ENCODE measurements at places on chromosomes 6 and 20.

- DNase-seq = peak; percentile 87
These were observed 12.3 kb downstream of the MTCH1 start for GRCh38 chr6:36973647-36974046.

DNA sequence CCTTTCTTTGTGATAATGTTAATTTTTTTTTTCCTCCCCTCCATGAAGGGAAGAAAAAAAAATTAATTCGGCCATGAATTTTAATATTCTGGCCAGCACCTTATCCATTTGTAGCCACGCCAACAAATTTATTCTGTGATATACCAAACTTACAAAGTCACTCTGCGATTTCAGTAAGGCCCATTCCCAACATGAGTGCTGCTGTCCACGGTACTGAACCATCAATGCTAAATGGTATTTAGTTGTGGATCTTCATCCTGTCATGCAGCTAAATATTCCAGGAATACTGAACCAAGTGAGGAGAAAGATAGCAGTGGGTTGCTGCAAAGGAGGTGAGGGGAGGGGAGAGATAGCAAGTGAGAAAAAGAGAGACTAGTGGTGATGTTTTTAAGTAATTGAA, 19.5 kb upstream of the RSPH4A start:
- DNase-seq = no peak

- DNase-seq = no peak
These were observed 8.4 kb downstream of the CD40 start for GRCh38 chr20:46126440-46127056.

- DNase-seq = no peak
These were observed 899.0 kb downstream of the TFAP2A start for GRCh38 chr6:9515633-9516606.

DNA sequence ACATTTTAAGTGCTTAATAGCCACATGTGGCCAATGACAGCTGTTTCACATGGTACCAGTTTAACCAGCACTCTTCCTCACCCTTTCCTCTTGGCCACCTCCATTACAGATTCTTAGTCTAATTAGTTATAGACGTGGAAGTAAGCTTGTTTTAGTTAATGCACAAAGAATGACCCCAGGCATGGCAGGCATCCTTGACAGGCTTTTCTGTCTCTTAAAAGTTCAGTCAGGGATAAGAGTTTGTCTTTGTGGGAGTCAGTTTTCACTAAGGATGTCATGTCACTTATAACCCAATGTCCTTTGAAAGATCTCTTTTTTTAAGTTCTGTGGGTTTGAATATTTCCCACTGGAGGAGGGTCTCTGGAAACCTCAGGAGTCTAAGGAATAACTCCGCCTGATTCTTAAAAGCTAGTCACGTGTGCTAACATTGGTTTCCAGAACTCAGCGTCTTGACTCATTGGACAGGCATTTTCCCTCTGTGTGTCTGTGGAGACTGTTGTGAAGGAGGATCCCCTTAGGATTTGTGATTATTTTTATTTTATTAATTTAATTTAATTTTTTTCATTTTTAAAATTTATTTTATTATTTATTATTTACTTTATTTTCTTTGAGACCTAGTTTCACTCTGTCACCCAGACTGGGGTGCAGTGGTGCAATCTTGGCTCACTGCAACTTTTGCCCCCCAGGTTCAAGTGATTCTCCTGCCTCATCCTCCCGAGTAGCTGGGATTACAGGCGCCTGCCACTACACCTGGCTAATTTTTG, 171.4 kb downstream of the ZFAND3 start:
- no peak for DNase-seq

DNA sequence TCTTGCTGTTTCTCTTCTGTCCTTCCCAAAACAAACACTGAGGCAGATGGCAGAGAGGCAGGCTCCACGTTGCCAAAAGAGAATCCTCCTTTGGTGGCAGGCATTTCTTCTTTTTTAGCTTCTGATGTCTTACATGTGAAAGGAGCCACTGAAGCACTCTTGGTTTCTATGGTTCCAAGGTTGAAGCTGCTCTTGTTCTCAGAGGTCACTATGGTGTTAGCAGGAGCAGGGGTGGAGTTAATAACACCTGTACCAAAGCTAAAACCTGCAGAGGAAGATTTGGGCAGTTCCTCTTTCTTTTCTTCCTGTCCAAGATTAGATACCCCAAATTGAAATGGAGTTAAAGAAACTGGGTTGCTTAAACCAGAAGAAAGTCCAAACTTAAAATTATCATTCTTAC, 28.8 kb downstream of the FAM8A1 start:
- no peak for DNase-seq

DNA sequence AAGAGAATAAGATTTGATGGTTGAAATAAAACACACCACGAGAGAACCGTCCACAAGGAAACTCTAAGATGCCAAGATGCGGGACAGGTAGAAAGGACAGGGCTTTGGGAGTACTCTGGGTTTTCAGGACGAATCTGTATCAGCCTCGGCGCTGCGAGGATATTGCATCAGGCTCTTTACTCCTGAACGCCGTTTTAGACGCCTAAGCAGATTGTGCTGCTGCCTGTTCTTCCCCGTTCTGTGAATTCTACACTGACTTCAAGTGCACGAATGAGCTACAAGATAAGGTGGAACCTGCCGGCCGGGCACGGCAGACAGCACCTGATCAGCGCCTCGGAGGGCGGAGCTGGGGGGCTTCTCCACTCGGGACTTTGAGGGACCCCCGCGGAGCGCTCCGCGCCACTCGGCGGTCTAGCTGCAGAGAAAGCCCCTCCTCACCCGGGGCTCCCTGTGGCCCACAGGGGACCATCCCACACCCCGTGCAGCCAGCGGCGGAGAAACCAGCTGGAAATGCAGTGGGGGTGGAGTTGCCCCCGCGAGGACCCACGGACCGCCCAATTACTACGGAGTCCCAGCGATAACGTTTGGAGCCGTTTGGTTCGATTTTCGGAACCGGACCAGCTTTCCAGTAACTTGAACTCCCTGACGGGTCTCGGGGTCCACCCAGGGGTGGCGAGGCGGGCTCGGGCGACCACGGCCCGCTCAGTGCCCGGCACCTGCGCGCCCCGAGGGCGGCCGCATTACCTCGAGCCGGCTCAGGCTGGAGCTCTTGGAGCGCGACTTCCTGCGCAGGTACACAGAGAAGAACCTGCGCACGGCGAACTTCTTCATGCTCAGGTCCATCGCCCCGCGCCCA, 646 bp downstream of the RPS6KA2 start:
- DNase-seq = peak; percentile 56

DNA sequence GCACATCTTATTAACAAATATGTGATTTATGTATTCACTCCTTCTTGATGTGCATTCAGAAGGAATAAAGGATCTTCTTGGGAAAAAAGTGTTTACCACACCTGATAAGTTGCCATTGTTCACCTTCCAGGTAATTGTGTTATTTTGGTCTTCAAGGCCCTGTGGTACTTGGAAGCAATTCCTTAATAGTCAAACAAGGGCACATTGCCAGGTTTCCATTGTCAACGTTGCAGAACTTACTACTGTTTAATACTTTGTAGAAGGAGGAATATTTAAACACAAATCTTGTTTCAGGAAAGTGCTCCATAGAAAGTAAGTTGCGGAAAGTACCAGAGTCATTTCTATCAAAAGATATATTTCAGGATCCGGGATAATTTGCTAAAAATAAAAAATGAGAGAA, 129.5 kb upstream of the SGK1 start:
- DNase-seq = no peak

DNA sequence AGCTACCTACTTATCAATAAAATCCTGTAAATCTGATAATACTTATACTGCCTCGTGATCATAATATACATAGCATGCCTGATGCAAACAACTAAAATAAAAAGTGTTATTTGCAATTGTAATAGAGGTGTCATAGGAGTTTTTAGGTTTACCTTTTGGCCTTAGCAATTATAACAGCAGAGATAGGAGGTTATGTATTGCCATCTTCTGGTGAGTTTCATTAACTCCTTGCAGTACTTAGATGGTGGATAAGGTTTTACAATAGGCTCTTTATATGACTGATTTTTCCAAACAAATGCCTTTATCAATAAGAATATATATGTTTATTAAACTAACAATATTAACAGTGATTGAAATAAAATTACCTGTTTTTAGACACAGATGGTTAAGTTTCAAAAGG, 27.8 kb upstream of the MYCT1 start:
- no peak for DNase-seq

GRCh38 chr6:782141-782540, 89.2 kb upstream of the EXOC2 start:
- no peak for DNase-seq

- DNase-seq = no peak
These were observed 323.8 kb downstream of the QKI start for GRCh38 chr6:163738304-163738703.

DNA sequence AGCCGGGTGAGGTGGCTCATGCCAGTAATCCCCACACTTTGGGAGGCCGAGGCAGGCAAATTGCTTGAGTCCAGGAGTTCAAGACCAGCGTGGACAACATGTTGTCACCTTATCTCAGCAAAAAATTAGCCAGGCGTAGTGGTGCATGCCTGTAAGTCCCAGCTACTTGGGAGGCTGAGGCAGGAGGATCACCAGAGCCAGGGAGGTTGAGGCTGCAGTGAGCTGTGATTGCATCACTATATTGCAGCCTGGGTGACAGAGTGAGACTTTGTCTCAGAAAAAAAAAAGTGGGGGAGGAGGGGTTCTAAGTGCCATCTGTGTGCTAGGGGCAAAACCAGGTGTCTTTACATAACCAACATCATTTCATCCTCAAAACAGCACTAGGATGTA, 48.3 kb downstream of the CDK5RAP1 start:
- no peak for DNase-seq

GRCh38 chr20:45337367-45338120, 10.7 kb downstream of the SDC4 start:
- peak; percentile 71 for DNase-seq

DNA sequence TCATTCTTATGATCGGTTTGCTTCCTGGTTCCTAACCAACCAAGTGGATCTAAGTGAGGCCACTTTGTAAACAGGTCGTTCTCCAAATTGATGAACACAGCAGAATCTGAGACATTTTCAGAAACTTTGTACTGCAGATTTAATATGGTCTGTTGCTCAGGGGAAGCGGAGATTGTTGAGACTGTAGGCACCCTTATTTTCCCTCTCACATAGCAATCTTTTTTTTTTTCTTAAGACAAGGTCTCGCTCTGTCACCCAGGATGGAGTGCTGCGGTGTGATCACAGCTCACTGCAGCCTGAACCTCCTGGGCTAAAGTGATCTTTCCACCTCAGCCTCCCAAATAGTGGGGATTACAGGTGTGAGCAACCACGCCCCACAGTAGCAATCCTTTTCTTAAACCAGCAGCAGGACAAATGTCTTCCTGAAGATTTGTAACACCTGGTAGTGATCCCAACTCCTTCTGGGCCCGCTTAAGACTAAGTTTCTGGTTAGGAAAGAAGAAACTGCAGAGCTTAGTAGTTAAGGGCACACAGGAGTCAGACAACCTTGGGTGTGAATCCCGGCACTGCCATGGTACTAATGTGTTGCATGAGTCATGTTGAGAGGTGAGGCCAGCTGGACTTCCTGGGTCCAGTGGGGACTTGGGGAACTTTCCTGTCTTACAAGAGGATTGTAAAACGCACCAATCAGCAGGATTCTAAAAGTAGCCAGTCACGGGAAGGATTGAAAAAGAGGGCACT, 48.4 kb upstream of the EZR start:
- no peak for DNase-seq

GRCh38 chr6:154410619-154411072, 54.0 kb upstream of the IPCEF1 start:
- DNase-seq = no peak

DNA sequence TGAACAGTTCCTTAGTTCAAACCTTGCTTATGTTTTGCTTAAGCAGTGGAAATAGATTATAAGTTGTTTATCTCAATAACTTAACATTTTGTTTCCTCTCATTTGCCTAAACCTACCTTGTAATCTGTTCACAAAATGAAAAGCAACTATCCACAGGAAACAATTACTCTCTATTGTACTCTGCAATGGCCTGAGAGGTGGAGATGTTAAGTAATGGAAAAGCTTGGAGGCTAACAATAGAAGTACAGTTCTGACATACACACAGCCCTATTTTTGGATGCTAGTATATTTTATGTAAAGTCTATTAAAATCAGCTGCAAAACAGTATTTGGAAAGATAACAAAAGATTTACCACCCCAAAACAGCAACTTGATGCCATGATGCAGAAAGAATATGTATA, 82.1 kb downstream of the TINAG start:
- DNase-seq = no peak

GRCh38 chr6:156060013-156060412, 604.4 kb upstream of the NOX3 start:
- no peak for DNase-seq

- no peak for DNase-seq
These were observed 37.5 kb upstream of the BEND3 start for GRCh38 chr6:107152638-107153430.

- DNase-seq = no peak
These were observed 49.5 kb downstream of the TRIM38 start for GRCh38 chr6:26012061-26012460.
